Effector CD4-positive, alpha-beta T cell (primary cell): ENCODE measurements at places on chromosomes 5 and 9.

GRCh38 chr9:110214586-110215355 lies 6.8 kb upstream of the C9orf152 start:
- no peak for DNase-seq

DNA sequence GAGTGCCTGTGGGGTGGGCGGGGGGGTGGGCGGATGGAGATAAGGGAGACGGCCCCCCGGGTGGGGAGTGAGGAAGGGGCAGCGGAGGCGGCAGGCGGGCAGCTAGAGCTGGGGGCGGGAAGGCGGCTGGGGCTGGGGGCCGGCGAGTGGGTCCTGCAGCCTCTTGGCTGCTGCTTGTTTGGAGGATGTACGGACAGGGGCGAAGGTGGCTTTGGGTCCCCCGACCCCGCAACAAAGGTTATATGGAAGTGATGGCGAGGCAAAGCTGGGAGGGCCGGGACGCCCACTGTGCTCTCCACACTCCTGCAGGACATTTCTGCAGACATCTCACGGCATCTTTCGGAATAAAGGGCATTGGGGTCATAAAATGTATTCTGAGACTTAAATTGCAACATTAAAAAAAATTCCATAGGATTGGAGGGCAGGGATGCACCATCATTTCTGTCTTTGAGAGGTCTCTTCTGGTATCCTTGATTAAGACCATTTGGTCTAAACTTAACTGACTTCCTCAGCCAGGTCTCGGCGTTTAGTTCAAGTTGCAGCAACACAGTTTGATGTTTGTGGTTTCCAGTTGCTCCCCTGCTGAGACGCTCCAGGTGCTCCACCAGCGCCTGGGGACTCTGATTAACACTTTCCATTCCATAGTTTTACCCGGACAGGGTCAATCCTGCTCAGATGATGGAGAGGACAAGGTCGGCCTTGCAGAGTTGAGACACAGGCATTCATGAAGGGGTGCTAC lies 101.6 kb upstream of the SSBP2 start:
- no peak for DNase-seq

- no peak for DNase-seq
Measured at GRCh38 chr9:130912932-130913598, 16.5 kb upstream of the QRFP start.

GRCh38 chr5:158776681-158777080 lies 323.0 kb downstream of the EBF1 start:
- no peak for DNase-seq

DNA sequence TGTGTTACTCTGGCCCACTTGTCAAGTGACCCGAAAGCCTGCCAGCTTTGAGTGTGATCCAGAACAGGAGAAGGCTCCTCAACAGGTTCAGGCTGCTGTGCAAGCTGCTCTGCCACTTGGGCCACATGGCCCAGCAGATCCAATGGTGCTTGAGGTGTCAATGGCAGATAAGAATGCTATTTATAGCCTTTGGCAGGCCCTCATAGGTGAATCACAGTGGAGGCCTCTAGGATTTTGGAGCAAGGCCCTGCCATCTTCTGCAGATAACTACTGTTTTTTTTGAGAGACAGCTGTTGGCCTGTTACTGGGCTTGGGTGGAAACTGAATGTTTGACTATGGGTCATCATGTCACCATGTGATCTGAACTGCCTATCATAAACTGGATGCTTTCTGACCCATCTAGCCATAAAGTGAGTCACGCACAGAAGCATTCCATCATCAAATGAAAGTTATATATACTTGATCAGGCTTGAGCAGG lies 180.8 kb downstream of the CARTPT start:
- DNase-seq = no peak

- no peak for DNase-seq
Measured at GRCh38 chr9:128250839-128251731, 24.7 kb downstream of the GOLGA2 start.

DNA sequence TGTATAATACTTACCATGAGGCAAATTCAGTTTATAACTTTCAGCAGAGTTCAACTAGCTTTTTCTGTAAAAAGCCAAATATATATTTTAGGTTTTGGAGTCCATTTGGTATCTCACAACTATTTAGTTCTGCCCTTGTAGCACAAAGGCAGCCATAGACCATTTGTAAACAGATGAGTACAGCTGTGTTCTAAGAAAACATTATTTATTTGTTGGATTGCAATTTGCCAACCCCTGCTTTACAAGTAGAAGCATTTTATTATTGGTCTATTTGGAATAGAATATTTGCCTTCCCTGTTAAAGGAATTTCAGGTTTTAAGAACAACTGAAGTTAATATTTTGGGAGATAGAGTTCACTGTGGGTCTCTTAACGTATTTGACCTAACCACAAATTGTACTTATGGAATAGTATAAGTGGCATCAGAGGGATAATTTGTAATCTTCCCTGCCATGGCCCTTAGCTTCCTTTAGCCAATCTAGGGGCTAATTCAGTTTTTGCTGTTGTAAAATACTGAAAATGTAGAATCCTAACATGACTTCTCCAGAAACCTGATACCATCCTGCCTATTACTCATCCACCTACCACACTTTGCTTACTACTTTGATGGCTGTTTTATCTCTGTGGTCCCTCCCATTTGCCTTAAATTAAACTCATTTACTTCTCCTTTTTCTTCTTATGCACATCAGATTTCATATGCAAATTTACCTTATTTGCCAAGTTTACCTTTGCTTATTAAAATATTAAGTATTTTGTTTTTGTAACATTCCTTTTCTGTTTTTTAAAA lies 109.2 kb downstream of the DMXL1 start:
- no peak for DNase-seq

DNA sequence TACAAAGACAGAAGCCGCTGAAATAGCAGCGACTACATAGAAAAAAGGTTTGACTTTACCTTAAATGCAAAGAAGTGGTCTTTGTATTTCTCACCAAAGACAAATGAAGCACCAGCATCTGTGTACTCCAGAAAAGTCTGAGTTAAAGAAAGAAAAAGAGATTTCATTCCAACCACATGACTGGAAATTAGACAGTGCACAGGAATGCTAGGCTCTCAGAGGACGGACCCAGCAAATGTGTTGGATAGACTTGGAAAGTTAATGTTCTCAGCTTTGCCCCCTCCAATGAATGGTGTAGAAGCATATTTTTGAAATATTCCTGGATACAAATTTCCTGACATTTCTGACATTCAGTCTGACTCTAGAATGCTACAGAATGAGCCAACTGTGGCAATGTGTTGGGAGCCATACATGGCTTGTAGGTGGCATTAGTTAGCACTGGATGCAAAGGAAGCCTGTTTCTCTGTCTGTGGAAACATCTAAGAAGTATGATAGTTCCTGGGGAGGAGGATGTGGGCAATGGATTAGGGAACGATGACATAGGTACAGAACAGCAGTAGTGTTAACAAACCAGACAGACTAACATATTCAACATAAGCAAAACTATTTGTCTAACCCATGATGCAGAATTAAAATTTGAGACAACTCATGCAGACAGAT lies 43.3 kb downstream of the SLC28A3 start:
- DNase-seq = no peak

- DNase-seq = no peak
Measured at GRCh38 chr5:80597500-80597899, 27.4 kb upstream of the ANKRD34B start.

- DNase-seq = no peak
Measured at GRCh38 chr5:10484774-10485141, 43.1 kb downstream of the ROPN1L start.

DNA sequence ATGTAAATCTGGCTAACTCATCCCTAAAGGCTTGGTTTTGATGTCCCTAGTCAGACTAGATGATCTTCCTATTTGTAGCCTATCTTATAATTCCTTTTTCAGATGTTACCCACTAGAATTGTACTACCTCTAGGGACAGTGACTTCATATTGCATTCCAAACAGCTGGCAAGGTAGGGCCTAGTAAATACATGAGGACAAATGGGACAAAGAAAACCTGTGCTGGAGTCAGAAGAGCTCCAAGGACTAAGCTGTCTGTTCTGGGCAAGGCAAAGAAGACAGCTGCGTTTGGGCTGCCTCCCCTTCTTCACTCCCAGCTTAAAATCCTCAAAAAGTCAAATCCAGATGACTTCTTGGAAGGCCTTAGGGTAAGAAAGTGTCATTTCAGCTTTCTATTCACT lies 10.0 kb downstream of the DMXL1 start:
- no peak for DNase-seq

- DNase-seq = no peak
Measured at GRCh38 chr5:88021141-88021540, 247.5 kb downstream of the TMEM161B start.

DNA sequence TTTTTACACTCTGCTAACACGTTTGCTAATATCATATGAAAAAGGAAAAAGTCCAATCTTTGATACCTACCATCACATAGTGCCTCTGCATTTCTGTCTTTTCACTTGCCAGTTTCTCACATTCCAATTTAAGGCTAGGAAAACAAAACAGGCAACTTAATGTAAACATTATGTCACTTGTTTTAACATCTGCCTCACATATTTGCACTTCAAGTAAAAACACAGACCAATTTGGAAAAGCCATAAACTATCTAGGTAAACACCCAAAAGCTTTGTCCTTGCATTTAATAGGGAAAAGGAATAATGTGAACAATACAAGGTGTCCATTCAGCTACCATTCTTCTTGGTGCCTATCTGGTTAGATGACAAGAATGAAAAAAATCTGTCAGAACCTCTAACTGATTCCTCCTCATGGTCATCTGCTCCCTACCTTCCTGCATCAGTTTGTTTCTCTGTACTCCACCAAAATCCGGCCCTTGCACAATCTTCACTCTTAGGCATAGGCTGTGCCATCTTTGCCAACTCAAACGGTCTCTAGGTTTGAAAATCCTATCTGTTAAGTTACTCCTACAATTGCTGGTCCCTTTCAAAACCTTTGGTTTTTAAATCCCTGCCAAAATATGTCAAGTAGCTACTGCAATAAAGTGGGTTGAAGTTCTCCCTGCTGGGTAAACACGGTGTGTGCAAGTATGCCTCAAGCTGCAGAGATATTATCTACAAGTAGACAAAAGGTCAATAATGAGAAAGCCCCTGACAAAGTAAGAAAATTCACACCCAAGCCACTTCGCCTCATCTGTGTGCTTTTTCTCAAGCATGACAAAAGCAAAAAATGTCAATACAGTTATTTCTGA lies 3.4 kb downstream of the TLE1 start:
- DNase-seq = no peak

- no peak for DNase-seq
Measured at GRCh38 chr5:138937392-138938387, 62.6 kb upstream of the LRRTM2 start.

- DNase-seq = no peak
Measured at GRCh38 chr5:132501961-132502931, 11.7 kb upstream of the IRF1 start.

- no peak for DNase-seq
Measured at GRCh38 chr9:126676102-126676684, 62.5 kb downstream of the LMX1B start.

GRCh38 chr5:126143622-126144021 lies 279.6 kb upstream of the GRAMD2B start:
- no peak for DNase-seq

GRCh38 chr5:139658501-139658927 lies 10.4 kb downstream of the CXXC5 start:
- no peak for DNase-seq

GRCh38 chr9:119050281-119050680 lies 319.0 kb downstream of the BRINP1 start:
- DNase-seq = no peak

GRCh38 chr9:114936581-114936980 lies 6.2 kb upstream of the TNFSF8 start:
- no peak for DNase-seq

DNA sequence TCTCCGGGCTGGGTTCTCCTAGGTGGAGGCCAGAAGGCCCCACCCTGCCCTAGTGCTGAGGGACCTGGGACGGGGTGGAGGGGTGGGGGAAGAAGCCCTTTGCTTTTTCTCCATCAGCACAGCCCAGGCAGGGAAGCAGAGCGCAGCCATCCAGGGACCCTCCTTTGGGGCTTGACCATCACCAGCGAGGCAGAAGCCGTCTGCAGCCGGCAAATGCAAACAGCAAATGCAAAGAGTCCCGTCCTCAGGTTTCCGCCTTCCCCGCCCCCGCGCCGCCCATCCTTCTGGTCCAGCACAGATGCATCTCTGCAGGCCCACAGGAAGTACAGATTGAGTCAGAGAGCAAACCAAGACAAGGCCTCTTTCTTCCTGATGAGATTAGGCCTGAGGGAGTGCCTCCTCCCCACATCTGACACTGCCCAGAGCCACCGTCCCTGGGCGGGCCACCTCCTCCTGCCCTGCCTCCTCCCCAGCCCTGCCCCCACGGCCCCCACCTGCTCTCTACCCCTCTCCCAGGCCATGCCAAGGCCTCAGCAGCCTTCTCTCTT lies 23.4 kb downstream of the CORO2A start:
- DNase-seq = no peak

GRCh38 chr5:57174890-57175510 lies 1.1 kb downstream of the GPBP1 start:
- no peak for DNase-seq

- no peak for DNase-seq
Measured at GRCh38 chr5:173310861-173311785, 17.1 kb downstream of the STC2 start.

DNA sequence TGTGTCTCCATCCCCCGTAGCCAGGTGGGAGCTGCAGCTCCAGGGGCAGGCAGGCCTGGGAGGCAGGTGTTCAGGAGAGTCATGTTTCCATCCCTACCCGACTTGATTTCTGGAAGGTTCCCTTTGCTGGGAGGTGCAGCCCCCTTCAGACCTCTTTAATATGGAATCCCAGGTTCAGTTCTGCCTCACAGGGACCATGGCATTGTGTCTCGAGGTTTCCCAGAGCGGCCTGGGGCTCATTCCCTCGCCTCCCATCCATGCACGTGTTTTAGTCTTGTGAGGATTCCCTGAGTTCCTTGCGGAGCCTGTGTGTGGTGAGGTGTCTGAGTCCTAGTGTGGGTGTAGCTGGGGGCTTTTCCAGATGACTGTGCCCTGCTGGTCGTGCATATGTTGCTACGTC lies 16.5 kb upstream of the AHRR start:
- no peak for DNase-seq

- no peak for DNase-seq
Measured at GRCh38 chr5:59792983-59793585, 100.4 kb downstream of the PDE4D start.

- DNase-seq = no peak
Measured at GRCh38 chr9:116442528-116442927, 244.6 kb upstream of the TRIM32 start.
